CD4-positive, alpha-beta T cell treated with Interleukin-6 for 4 hours (primary cell): ENCODE measurements at places on chromosomes 11 and 22.

GRCh38 chr22:44500599-44500998 lies 2.6 kb upstream of the RTL6 start:
- no peak for DNase-seq

GRCh38 chr11:71996946-71997345 lies 1.8 kb upstream of the IL18BP start:
- DNase-seq = no peak

GRCh38 chr11:103338621-103339484 lies 229.6 kb downstream of the DYNC2H1 start:
- DNase-seq = no peak

DNA sequence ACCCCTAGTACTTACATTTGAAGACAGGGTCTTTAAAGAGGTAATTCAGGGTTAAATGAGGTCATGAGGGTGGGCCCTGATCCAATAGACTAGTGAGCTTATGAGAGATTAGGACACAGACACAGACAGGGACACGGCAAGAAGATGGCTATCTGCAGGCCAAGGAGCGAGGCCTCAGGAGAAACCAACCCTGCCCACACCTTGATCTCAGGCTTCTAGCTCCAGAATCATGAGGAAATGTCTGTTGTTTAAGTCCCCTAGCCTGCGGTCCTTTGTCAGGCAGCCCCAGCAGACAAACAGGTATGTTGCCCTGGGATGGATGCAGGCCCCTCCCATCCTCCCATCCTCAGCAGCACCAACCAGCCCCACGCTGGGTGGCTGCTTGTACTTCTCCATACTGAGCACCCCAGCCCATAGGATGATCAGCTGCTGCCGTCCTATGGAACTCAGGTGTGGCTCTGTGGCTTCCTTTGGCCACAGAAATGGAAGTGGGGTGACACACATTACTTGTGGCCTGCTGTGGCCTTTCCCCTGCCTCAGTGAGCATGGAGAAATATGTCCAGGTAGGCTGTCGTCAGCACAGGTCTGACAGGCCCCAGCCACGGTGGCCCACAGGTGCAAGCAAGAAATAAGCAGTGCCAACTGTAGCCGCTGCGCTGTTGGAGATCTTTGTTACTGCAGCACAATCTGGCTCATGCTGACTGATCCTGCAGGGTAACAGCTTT lies 7.9 kb downstream of the GNB1L start:
- no peak for DNase-seq

GRCh38 chr11:80899381-80899780 lies 1458.6 kb upstream of the TENM4 start:
- DNase-seq = no peak
